ENCODE measurements at places on chromosomes 13 and 19.

GRCh38 chr13:91946498-91947070 is 548.2 kb downstream of the GPC5 start:
- peak; percentile 9 for DNase-seq

- DNase-seq: no peak
These were observed 43.9 kb downstream of the CELF5 start for GRCh38 chr19:3268326-3268725.

GRCh38 chr13:20869540-20869939 is 33.0 kb downstream of the XPO4 start:
- no peak for DNase-seq

DNA sequence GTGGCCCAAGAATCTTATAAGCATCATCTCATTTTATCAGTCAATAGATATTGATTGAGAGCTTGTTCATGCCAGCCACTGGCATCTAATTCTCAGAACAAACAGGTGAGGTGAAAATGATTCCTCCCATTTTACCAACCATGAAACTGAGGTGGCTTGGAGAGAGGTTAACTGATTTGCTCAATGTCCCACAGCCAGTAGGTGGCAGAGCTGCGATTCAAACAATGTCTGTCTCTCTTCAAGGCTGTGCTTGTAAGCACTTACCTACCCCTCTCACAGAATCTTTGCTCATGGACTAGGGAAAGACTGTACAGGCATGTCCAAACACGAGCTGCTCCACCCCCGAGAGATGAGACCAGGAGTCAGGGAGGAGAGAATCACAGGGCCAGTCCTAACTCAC is 21.5 kb upstream of the GSX1 start:
- DNase-seq: peak; percentile 62

- DNase-seq: no peak
These were observed 204.9 kb upstream of the MIR17HG start for GRCh38 chr13:91142572-91142971.

- DNase-seq: peak; percentile 42
These were observed 62.8 kb upstream of the DIAPH3 start for GRCh38 chr13:60226507-60226906.

- no peak for DNase-seq
These were observed 223.7 kb upstream of the TSHZ3 start for GRCh38 chr19:31572976-31573298.

GRCh38 chr13:113737803-113738202 is 21.2 kb upstream of the TMEM255B start:
- no peak for DNase-seq

DNA sequence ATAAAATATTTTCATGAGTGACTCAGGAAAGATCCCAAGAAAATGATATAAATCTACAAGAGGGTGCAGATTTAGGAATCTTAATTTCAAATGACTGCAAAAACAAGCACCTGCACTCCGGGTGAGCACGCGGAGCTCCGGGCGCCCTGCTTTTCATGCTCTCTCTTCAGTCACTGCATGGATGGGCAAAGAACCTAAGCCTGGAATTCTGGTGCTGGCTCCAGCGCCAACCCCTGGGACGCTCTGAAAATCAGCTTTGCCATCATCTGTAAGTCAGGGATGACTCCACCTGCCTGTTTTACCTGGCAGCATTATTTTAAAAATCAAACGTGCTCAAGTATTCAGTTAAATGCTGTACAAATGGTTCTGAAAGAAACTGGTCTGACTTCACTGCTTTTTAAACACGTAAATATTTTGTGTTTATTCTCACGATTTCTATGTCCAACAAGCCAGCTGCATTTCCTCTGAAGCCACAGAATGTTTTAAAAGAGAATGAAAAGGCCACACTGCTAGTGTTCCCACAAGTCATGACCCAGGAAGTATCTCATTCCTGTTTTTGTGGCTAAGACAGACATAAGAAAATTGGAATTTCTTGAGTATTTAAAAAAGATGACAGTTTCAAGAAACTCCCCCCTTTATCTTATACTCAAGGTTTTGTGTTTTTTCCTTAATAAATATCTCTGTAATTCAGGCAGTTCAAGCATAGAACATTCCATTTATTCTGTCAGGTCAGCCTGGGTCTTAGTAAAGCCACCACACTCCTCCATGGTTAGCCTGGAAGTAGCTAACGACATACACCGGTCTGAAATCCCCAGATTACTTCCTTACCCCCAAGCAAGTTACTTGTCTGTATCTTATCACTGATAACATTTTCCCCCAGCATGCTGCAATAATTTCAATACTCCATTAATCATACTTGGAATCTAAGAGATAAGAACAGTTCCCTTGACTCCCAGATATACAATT is 81.1 kb downstream of the COL4A1 start:
- no peak for DNase-seq

DNA sequence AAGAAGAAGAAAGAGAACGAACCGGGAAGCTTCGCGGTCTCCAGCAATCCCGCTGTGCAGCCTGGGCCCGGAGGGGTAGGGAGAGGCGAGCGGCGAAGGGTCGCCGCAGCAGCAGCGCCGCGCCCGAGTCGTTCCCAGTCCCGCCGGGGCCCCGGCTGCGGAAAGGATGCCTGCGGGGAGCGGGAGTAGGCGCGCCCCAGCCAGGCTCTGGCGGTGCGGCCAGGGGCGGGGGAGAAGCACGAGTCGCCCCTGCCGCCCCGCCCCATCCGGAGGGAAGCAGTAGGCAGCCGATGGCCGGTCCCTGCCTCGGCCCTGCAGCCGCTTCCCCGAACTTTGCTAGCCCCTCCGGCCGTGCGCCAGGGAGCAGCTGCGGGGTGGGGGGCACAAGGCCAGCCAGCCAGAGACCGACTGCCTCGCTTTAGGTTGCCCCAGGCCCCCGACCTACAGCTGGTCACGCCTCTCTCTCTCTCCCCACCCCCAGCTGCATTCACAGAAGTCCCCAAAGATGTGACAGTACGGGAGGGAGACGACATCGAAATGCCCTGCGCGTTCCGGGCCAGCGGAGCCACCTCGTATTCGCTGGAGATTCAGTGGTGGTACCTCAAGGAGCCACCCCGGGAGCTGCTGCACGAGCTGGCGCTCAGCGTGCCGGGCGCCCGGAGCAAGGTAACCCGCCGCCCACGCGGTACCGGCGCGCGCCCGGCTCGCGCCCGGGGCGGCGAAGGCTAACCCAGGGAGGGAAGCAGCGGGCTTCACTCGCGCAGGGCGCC is 1.1 kb downstream of the VSTM2B start:
- DNase-seq: no peak

GRCh38 chr13:28539625-28540286 is 44.8 kb upstream of the FLT1 start:
- DNase-seq: no peak

DNA sequence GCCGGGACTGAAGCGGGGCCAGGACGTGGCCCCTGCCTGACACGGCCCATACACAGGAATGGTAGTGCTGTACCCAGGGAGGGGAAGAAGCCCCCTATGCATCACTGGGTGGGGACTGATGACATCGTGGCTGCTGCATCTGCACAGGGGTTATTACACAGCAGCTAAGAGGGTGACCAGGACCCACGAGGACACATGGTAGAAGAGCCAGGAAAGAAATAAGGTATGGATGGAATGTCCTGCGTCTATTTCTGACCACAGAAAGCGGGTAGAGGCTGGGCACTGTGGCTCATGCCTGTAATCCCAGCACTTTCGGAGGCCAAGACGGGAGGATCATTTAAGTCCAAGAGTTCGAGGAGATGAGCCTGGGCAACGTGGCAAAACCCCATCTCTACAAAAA is 24.1 kb downstream of the DCAF15 start:
- no peak for DNase-seq

- DNase-seq: no peak
These were observed 661 bp upstream of the BABAM1 start for GRCh38 chr19:17266589-17266974.

DNA sequence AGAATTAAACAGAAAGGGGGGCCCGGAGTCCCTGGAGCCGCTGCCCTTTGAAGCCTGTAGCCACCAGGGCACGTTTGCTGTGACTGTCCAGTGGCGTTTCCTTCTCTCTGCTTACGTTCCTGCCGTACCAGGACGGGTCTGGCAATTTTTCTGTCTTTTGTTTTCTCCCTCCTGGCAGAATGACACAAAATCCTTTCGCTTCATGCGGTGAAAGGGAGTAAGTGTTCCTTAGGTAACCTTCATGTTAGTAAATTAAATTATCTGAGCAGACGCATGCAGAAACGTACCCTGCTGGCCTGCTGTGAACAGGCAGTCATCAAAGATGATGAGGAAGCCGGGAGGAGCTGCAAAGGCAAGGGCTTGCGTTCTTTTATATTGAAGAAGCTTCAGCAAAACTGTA is 299.3 kb upstream of the ARGLU1 start:
- DNase-seq: no peak

- no peak for DNase-seq
These were observed 21.7 kb downstream of the NALCN start for GRCh38 chr13:101394605-101395004.

- no peak for DNase-seq
These were observed 14.9 kb downstream of the UBL3 start for GRCh38 chr13:29835280-29836061.

GRCh38 chr13:95087746-95088305 is 213.4 kb downstream of the ABCC4 start:
- DNase-seq: no peak

DNA sequence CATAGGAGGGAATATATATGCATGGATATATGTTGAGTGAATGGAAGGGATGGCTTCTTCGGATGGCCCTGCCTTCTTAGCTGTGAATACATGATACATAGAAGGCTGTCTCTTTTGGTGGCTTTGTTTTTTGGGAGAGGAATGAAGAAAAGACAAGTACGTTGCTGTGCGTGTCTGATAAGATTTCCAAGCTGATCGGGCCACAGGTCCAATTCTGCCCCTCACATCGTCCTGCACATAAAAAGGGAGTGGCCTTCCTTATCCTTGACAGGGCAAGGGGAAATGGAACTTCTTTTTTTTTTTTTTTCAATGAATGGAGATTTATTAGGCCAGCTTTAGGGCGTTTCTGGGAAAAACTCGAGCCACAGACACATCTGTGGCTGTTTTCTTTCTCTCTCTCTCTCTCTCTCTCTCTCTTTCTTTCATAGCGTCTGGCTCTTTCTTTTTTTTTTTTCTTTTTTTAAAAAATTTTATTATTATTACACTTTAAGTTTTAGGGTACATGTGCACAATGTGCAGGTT is 103.8 kb upstream of the SPATA13 start:
- no peak for DNase-seq

DNA sequence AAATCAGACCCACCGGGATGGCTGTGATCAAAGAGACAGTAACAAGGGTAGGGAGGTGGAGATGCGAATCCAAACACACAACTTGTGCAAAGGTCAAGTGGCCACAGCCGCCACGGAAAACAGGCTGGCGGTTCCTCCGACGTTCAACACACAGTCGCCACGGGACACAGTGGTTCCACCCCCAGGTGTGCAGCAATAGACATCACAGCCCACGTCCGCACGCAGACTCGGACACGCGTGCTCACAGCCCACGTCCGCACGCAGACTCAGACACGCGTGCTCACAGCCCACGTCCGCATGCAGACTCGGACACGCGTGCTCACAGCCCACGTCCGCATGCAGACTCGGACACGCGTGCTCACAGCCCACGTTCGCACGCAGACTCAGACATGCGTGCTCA is 70.1 kb downstream of the RASA3 start:
- no peak for DNase-seq

DNA sequence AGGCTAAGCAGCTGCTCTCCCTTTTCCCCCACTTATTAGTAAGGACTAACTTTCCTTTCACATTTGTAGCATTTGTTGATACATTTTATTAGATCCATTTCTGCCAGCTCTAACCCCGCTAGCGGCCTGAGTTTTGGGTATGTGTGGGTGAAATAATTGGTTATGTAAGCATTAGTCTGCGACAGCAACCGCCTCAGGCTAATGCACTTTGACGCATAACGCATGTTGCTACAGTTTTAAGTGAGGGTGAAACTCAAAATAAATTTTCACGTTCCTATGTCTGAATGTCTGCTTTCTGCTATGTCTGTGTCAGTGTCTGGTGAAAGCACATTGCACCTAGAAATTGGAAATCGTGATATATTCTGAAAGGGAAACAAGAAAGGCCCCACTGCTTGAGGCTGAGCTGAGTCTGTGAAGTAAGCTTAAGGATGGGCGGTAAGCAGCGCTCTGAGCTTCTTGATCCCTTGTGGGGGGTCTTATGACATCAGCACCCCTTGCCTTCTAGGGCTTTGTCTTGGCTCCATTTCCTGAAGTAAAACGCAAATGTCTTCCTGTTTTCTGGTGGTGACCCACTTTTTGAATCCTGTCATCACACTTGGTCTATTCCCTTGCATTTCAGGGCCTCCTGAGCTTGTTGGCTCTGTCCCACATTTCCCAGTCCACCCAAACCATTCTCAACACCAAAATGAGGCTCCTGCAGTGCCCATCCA is 648.3 kb upstream of the ARGLU1 start:
- DNase-seq: no peak

- DNase-seq: no peak
These were observed 62.7 kb downstream of the TSHZ3 start for GRCh38 chr19:31286491-31286890.

DNA sequence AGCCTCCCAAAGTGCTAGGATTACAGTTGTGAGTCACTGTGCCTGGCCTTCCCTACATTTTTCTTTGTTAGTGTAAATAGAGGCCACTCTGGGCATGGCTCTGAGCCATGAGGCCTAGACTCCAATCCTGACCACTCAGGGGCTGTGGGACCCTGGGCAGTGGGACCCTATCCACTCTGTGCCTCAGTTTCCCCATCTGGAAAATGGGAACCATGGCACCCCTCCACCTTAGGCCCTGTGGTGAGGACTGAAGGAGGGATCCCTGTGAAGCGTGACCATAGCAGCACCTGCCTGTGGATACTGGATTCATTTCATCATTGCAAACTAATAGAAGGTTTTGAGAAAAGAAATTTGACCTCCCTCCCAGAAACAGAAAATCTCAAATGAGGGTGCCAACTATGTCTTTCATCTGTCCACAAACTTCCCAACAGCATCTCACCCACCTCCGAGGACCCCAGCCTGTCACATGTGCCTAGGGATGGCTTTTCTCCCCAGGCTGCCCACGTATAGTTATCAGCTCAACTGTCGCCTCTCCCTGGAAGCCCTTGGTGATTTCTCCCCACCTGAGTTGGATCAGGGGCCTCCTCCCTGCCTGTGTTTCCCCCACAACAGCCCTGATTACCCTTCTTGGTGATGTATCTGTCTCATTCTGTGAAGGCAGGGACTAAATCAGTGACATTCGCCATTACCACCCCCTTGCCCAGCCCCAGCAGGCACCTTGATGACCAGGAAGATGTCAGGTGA is 5.6 kb downstream of the ANGPTL8 start:
- no peak for DNase-seq

- DNase-seq: no peak
These were observed 13.5 kb downstream of the ARL11 start for GRCh38 chr13:49641801-49642291.

GRCh38 chr13:71606818-71607217 is 260.2 kb downstream of the DACH1 start:
- no peak for DNase-seq
